NCI-H2081 (cell line): ENCODE measurements at places on chromosomes 4 and X.

DNA sequence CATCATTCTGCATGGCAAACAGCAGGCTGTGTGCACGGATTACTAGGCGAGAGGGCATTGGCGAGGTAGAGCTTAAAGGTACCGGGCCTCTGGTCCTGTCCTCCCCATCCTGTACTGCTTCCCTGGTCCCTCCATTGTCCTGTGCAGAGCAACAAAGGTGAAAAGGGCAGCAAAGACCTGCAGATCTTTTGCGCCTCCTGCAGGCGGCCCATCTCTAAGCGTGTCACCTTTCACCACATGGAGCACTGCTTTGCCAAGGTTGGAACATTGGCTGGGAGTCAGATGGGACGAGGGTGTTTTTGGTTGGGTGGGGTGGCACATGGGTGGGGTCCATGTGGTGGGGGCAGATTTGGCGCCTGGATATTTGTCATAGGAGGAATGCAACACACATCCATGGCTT, 64.7 kb upstream of the UXT start:
- DNase-seq, result no peak

- DNase-seq, result no peak
These were observed 8.9 kb downstream of the TMEM33 start for GRCh38 chr4:41944089-41944488.

GRCh38 chr4:186915816-186916215, 192.2 kb upstream of the FAT1 start:
- DNase-seq, result no peak

DNA sequence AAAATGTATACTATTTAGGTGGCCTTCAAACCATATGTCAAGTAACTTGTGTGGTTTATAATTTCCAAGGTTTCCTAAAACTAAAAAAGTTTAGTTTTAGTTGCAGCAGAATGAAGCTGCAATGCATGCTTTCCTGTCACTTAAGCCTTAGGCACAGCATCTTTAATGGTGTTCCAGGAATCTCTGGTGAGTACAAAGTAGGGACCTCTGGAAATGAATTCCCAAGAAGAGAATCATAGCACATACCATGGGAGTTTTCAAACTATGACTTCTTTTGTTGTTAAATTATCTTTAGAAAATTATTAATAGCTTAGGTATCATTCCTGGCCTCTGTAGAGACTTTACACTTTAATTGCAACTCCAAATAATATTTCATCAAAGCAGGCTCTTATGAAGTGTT, 1005.9 kb upstream of the PABPC4L start:
- no peak for DNase-seq

- DNase-seq, result no peak
These were observed 27.5 kb upstream of the IQSEC2 start for GRCh38 chrX:53308836-53309235.

DNA sequence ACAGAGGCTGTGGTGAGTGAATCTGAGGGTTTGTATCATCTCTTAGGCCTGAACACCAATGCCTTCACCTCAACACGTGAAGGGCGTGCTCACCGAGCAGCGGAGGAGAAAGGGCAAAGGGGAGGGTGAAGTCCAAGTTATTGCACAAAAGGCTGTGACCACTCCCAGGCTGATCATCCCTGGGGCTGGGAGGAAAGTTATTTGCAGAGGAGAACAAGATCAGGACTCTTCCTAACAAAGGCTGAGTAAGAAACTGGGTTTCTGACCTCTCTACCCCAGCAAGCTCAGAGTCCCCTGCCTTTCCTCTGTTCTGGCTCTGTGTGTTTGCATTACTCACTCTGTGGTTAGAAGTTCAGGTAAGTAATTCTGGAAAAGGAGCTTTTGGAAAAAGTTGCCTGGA, 366.3 kb upstream of the CXorf51A start:
- DNase-seq, result no peak
